ENCODE measurements at places on chromosomes 1 and 21.

GRCh38 chr1:45721207-45721606 lies 29.2 kb downstream of the IPP start:
- DNase-seq, result no peak

- DNase-seq, result no peak
Observed at GRCh38 chr1:30649321-30649991, 73.9 kb downstream of the MATN1 start.

GRCh38 chr1:93816970-93817678 lies 61.9 kb downstream of the DNTTIP2 start:
- peak; percentile 82 for DNase-seq

DNA sequence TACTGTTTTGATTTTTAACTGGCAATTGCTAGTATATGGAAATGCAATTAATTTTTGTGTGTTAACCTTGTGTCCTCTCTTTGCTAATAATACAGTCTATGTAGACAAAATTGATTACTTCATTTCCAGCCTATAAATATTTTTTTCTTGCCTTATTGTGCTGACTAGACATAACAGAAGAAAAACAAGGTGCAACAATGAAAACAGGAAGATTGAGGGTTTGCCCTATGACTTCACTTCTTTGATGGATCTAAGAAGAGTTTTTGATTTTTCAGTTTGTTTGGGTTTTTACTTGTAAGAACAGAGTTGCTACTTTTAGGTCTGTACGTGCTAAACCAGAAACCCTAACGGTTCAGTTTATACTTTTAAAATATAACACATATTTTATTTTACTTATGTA lies 8.5 kb upstream of the CNIH4 start:
- no peak for DNase-seq

GRCh38 chr1:113545626-113546025 lies 155.3 kb downstream of the MAGI3 start:
- no peak for DNase-seq

DNA sequence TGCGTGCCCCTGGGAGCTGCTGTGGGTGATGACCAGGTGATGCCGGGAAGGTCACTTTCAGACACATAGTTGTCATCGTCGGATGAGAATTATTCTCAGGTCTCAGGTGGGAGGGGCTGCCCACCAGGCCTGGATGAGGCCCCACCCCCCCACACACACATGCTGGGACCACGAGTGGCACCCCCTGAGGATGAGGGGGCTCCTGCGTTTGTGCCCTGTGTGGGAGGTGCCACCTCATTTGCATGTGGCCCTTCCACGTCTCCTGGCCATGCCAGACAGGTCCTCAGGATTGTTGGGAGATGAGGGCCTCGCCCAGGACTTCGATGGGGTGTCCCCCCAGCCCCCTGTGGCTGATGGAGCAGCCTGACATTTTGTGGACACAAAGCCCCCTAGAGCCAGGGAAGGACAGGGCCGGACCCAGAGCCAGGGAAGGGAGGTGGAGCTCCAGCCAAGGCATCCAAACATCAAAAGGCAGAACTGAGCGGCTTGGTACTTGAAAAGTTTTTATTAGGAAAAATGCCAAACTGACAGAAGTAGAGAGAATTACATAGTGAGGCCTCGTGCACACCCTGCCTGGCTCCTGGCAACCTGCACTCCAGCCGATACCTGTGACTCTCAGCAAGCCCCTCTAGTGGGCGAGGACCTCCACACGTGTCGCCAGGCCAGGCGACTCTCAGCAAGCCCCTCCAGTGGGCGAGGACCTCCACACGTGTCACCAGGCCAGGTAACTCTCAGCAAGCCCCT lies 55.7 kb downstream of the PRKCZ start:
- no peak for DNase-seq
